ENCODE measurements at places on chromosomes 7 and 10. TPM values are rescaled to one million over a fixed set of nuclear protein-coding genes. Genes with fewer than 3 reads are reported as not detected.

SFRP5 gene
- total RNA-seq = not detected

SUN3 gene
- total RNA-seq = not detected

TAS2R41 gene
- not detected for total RNA-seq

TLX1 gene
- total RNA-seq = not detected

BLVRA gene
- 25.6 TPM for total RNA-seq

HILPDA gene
- 2.3 TPM for total RNA-seq

DNA sequence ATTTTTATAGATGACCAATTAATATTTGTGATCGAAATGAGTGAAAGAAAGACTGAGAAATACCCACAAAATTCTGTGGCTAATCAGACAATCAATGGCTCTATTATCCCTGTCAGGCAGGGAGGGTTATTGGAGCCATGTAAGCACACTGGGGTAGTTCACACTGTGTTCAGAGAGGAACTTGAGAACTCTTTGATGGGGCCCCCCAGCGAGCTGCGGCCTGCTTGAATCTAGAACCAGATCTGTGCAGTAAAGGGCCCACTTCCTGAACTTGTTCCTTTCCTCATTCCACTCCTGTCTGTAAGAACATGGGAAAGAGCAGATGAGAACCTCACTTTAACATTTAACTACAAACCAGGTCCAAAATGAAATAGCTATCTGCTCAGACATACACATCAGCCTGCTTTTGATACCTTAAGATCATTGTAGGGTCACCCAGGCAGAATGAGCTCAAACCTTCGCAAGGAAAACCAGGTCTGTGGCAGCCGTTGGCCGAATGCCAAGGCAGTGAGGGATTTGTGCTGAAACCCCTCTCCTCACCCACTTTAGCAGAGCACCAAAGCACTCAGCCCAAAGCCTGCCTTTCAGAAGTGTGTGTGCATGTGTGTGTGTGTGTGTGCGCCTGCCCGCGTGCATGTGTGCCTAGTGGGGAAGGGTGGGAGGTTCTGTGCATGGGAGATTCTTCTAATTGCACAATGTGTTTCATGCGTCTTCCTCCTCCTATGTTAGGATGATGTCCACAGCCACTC lies 365.6 kb upstream of the MGMT start:
- DNase-seq = peak; percentile 51

GRCh38 chr7:132553031-132553430 lies 23.2 kb downstream of the PLXNA4 start:
- DNase-seq = no peak

- no peak for DNase-seq
These were observed 18.5 kb upstream of the TTYH3 start for GRCh38 chr7:2613098-2613930.

DNA sequence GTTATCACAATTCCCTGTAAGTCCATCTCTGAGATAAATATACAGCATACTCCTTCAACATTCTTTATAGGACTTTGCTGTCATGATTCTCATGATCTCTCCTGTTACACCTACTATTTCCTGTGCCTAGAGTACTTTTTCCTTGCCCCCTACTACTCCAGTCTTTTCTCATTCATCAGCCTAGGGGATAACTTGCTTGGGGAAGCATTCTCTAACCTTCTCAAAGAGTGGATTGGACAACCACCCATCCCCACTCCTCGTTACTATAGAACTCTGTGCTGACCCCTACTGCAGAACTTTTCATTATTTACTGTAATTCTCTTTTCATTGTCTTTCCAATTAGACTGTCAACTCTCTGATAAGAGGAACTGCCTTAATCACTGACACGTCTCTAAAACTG lies 57.4 kb upstream of the TFEC start:
- no peak for DNase-seq

DNA sequence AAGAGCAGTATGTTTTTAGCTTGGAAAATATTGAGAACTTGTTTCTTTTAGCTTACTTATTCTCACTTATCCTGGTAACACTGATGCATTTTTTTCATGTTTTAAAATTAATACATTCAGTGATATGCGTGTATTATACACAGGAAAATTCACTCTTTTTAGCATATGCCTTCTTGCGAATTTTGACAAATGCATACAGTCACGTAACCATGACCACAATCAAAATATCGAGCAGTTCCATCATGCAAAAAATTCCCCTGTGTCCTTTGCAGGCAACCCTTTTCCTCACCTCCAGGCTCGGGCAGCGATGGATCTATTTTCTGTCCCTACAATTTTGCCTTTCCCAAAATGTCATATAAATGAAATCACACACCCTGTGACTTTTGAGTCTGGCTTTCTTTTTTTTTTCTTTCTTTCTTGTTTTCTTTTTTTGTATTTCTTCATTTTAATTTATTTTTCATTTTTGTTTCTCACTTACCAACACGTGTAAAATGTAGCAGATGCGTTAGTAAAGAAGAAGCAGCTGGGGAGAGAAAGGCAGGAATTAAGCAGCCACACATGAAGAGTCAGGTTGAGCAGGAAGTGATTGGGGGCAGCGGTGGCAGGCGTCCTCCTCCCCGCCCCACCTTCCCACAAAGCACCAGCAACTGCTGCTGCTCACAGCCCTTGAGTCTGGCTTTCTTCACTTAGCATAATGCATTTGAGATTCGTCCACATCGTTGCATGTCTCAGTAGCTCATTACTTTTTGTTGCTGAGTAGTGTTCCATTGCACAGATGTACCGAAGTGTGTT lies 29.9 kb downstream of the ADRB1 start:
- DNase-seq = no peak

- peak; percentile 3 for DNase-seq
These were observed 828.8 kb upstream of the MBL2 start for GRCh38 chr10:53601260-53601875.

GRCh38 chr10:16787361-16787791 lies 29.8 kb downstream of the RSU1 start:
- peak; percentile 42 for DNase-seq

DNA sequence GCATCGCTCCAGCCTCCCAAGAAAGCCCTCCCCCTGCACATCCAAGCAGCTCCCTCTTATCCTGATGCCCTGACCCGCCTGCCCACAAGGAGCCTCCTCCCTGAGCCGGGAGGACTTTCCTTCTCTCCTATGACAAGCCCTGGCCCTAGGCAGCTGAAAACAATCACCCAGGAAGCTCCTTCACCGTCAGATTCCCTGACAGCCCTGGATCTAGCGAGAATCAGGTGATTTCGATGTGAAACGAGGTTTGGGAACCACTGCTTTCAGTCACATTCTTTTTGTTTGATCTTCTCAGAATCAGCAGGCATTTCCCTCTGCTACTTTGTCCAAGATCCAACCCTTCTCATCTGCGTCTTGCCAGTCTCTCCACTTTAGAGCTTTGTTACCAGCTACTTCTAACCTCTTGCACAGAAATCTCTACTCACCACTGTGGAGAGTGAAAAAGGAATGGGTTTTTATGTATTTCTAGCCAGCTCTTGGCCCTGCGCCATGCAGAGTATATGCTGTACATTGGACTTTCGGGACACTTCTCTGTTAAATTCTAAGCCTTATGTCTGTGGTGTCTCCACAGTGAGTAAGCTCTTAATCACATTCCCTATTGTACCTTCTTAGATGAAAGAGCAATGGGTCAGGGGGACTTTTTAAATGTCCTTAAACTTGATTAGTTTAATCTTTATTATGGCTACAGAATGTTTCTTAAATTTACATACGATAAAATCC lies 253.2 kb upstream of the C7orf33 start:
- no peak for DNase-seq

DNA sequence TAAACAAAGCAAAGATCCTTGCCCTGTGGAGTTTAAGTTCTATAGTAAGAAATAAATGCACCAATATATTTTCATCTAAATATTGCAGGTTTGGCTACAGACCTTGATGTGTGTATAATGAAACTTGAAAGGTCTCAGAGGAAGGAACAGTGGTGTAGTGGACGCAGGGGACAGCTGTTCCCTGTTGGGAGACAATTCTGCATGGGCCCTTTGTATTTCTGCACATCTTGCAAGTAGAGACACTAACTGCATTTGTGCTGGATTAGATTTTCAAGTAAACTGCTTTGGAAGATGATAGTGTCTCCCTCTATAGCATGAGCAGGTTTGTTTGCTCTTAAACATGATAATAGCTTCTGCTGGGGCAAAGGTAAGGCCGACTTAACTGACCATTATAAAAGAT lies 57.5 kb upstream of the FAM133B start:
- DNase-seq = no peak

DNA sequence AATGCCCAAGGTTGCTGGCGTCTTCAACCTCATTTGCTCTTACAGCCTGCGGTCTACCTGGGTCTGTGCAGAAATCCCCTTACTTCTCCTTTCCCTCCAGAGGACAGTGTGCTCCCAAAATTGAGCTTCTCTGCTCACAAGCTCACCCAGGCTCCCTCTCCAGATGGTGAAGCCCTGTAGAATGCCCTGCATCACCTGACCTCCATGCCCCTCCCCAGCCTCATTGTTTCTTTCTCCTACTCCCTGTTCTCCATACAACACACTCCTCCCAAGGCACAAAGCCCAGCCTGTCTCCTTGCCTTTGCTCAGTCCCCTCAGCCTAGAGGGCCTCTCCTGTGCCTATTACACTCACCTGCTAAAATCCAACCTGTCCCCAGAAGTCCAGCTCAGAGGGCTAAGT lies 3.5 kb downstream of the CRHR2 start:
- DNase-seq = no peak

GRCh38 chr7:96182424-96183158 lies 139.3 kb downstream of the SLC25A13 start:
- no peak for DNase-seq

GRCh38 chr10:98619446-98619845 lies 172.7 kb upstream of the HPS1 start:
- DNase-seq = no peak

DNA sequence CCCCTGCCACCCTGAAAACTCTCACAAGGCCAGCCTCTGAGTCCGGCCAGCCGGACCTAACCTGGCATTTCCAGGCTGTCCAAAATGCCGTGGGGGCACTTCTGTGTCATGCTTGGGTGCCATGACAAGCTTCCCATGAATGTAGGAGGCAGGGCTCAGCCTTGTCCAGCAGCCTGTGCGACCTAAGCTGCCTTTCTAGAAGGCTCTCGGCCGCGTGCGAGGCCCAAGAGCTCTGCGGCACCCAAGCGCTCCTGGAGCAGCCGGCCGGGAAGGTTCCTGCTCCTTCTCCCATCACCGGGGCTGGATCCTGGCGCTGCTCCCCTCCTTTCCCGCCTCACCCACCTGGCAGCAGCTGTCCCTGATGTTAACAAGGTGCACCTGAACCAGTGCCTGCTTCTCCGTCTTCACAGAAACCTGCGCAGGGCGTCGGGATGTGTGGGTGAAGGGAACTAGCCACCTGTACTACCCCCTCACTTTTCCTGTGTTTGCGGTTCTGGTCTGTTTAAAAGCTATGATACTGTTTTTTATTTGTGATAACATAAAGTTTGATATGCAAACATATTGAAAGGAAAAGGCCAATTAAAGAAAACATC lies 6.1 kb downstream of the GPER1 start:
- DNase-seq = no peak

DNA sequence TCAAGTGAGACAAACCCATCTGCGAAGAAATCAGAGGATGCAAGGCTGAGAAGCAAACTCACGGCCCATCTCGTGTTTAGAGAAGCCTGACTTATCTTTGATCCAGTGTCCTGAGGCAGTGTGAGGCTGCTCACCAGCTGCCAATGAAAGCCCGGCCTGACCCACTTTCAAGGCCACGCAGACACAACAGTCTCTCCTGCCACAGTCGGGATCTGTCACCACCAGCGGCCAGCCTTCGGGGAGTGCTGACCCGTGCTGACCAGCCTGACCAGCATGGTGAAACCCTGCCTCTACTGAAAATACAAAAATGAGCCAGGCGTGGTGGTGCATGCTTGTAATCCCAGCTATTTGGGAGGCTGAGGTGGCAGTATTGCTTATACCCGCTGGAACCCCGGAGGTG lies 7.4 kb upstream of the DNAJB6 start:
- no peak for DNase-seq
